Inflammatory macrophage treated with lipopolysaccharide for 4 hours (primary cell): ENCODE measurements at places on chromosomes 12 and 14.
A peak's percentile ranks its signal among the peaks of the same experiment; 100 is the strongest.

DNA sequence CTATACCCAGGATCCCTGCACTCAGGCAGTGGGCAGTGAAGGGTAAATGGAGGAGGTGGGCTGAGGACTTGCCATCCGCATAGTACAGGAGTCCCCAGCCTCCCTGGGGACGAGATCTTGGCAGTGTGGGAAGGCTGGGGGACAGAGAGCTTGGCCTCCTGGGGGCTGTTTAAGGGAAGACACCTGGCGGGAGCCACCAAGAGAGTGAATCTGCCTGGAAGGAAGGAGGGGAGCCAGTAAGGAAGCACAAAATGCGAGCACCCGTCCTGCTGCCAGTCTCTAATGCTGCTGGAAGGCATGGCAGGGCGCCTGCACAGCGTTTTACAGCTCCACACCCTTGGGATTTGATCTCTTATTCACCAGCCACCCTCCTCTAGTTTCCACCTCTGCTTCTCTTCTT is 7.4 kb upstream of the KRT2 start:
- no peak for DNase-seq

GRCh38 chr14:52129721-52130120 is 60.9 kb upstream of the NID2 start:
- DNase-seq: no peak

DNA sequence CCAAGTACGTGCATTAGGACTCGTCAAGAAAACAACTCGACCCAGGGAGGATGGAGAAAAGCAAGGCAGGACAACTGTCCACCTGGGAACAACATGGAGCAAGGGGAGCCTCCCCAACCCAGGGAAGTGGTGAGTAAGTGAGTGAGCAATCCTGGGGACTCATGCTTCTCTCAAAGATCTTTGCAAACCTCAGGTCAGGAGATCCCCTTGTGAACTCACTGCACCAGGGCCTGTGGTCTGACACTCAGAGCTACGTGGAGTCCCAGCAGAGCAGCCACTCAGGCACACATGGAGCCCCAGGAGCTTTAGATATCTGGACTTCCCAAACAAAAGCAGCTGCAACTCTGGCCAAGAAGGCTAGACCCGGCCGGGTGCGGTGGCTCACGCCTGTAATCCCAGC is 12.2 kb upstream of the OR5AU1 start:
- no peak for DNase-seq

DNA sequence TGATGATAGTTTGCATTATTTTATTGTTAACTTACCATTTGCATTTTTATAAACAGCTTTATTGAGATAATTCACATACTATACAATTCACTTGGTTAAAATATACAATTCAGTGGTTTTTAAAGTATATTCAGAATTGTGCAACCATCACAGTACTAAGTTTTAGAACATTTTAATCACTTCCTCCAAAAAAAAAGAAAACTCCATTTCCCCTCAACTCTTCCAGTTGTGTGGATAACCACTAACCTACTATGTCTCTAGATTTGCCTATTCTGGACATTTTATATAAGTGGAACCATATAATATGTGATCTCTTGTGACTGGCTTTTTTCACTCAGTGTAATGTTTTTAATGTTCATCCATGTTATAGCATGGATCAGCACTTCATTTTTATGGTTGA is 41.3 kb downstream of the WNK1 start:
- peak; percentile 44 for DNase-seq

- peak; percentile 24 for DNase-seq
Observed at GRCh38 chr12:50132505-50133135, 20.6 kb downstream of the COX14 start.

GRCh38 chr14:51547701-51548100 is 104.0 kb upstream of the FRMD6 start:
- DNase-seq: no peak

- DNase-seq: no peak
Observed at GRCh38 chr12:2101771-2102170, 49.0 kb downstream of the CACNA1C start.

DNA sequence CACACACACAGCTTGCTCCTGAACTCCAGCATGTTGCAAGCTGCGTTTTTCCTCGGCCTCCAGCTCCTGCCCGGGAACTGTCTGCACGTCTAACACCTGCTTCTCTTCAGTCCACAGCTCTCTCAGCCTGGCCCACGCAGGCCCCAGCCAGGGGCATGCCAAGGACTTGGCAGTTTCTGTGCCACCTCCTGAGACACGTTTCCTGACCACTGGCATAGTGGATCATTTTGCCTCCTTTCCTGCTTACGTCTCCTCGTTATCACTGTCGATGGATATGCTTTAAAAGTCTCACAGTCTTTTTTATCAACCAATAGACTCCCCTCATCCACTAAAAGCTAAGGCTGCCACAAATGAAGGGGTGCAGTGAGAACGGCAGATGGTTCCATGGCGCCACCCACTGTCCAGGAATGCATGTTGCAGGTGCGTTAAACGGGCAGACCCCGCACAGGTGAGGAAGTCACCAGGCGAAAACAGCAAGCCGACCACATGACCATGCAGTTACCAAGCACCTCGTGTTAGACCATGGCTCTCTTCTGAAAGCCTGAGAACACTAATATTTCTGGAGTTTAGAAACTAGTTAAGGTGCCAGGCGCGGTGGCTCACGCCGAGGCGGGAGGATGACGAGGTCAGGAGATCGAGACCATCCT is 14.7 kb upstream of the TEAD4 start:
- DNase-seq: peak; percentile 16

GRCh38 chr12:6056406-6057240 is 67.8 kb downstream of the VWF start:
- no peak for DNase-seq

DNA sequence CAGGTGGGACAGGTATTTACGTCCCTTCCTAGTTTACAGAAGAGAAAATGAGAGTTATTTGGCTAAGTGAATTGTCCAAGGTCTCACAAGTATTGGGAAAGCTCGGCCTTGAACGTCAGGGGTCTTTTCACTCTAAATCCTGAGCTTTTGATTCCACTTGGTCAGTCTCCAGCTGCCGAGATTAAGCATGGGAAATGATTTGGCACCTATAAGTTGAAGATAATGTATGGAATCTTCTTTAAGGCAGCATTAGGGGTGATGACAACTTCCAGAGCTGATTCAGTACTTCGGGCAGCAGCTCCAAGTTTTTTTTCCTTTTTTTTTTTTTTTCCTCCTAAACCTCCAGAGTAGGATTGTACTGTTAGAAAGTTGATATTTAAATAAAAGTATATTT is 722 bp downstream of the FAM234B start:
- DNase-seq: no peak

DNA sequence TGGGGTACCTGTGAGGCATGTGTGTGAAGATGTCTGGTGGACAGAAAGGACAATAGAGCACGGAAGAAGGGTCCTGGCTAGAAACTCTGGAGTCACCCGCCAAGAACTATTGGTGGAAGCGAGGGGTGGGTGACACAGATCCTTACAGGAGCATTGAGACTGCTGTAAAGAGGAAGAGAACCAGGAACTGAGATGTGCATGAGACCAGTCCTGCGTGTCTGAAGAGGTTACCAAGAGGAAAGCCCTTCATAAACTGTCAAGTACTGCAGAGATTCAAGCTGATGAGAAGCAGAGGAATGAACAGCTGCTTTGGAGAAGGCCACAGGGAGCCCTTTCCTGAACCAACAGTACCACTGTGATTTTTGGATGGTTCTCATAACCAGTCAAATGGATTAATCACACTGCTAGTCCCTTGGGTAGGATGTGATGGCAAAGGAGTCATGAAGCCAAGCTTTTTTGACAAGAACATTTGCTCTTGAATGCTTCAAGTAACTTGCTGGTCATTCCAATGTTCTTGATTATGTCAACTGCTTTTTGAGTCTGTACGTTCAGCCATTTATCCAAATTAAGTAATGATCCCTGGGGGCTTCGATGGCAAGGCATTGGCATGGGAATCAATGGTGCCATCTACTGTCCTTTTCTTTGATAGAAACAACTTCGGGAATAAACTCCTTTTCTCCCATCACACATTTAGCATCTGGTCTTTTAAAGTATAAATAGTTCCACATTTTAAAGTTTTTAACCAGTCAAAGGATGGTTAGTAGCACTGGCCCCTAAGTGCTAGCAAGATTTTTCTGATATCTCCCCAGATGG is 42.9 kb downstream of the GPR135 start:
- DNase-seq: no peak

- no peak for DNase-seq
Observed at GRCh38 chr12:103758310-103759089, 82.5 kb downstream of the NT5DC3 start.

GRCh38 chr12:31471823-31472222 is 119.1 kb downstream of the DENND5B start:
- no peak for DNase-seq

GRCh38 chr12:77087427-77087826 is 22.1 kb upstream of the E2F7 start:
- no peak for DNase-seq

- DNase-seq: no peak
Observed at GRCh38 chr12:112408621-112409020, 784 bp downstream of the RPL6 start.

GRCh38 chr12:112393328-112393727 is 11.1 kb upstream of the HECTD4 start:
- no peak for DNase-seq

DNA sequence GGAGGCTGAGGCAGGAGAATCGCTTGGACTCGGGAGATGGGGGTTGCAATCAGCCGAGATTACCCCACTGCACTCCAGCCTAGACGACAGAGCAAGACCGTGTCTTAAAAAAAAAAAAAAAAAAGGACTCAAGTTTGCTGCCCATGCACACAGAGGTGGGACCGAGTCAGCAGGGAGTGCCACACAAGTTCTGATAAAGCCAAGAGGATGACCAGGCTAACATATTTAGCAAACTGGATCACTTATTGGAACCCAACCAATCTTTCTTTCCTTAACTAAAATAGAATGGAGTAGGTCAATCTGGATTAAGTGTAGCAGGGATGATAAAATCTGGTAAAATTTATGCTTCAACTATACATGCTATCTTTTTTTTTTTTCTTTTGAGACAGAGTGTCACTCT is 190.4 kb upstream of the FOXN3 start:
- no peak for DNase-seq

DNA sequence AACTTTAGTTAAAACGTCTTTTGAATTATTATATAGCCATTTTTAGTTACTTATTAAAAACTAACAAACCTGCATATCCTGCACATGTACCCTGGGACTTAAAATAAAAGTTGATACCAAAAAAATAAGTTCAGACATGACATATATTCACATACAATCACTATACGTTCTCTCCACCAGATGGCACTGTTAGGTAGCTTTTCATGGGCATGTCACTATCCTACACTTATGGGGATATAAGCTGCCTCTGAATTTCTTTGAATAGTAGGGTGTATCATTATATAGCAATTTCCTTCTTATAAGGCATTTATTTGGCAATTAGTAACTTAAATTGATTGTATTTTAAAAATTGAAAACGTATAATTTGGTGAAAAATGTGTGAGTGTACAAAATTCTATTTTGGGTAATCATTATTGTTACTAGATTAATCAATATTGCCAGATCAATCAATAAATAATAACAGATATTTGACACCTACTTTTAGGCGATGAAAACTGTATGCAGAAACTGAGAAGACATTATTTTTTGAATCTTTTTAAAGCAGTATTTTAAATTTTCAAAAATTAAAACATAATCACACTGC is 31.8 kb upstream of the OR10A7 start:
- DNase-seq: peak; percentile 79

DNA sequence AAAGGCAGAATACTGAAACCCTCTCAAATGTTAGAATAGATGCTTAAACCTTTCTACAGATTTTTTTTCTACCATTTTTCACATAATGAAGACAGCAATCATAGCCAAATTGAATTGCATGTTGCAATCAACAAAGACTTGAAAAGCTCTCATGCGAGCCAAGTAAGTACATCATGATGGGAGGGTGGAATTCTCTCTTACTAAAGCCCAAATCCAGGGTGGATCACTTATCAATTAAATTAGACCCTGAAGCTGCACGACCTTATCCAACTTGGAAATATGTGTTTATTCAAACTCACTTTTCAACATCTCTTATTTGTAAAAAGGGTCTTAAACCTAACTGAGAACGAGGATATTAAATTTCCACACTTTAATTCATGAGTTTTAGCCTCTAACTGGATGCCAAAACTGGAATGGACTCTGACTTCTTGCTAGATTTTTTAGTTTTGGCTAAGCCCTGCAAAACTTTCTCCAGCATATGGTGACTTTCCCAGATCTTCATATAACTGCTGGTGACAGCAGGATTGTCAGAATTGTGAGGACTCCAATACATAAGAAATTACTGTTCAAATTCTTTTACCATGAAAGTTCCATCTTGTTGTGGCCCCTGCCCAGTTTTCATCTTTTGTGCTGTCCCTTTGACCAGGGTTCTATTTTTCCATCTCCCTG is 53.6 kb downstream of the HECTD4 start:
- no peak for DNase-seq

DNA sequence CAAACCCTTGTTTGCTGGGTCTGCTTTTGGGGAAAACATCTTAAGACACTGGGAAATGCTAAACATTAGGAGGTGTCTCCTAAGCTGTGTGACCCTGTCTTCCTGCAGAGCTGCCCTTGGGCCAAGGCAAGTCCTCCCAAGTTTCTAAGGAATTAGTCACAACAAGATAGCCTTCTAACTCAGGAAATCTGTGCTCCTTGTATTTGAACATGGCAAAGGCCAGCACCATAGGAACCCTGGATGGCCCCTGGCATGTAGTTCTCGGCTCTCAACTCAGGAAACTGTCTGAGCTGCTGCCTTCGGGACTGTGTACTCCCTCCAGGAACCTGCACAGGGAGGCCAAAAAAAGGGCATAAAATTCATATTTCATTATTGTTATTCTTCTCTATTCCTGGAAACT is 37.6 kb upstream of the LTBP2 start:
- no peak for DNase-seq
